CD4-positive, alpha-beta T cell (primary cell): ENCODE measurements at places on chromosomes 12 and 14.

DNA sequence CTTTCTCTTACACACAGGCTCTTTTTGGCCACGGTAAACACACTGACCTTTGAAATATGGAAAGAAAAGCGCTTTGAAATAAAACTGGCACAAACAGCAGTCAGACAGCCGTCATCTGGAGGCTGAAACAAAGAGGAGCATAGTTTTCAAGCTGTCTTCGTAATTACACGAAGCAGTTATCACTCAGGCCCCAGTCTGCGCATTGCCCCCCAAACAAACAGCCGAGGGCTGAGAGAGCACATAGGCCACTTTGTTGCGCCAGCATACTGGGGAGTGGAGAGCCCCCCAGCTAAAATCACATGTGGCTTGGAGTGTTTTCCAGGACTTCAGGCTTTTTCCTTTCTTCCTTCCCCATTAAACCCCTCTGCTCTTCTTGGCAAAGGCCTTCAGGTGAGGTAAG lies 142.9 kb upstream of the BTG1 start:
- no peak for DNase-seq

- no peak for DNase-seq
Measured at GRCh38 chr14:55454264-55455002, 14.0 kb upstream of the TBPL2 start.

DNA sequence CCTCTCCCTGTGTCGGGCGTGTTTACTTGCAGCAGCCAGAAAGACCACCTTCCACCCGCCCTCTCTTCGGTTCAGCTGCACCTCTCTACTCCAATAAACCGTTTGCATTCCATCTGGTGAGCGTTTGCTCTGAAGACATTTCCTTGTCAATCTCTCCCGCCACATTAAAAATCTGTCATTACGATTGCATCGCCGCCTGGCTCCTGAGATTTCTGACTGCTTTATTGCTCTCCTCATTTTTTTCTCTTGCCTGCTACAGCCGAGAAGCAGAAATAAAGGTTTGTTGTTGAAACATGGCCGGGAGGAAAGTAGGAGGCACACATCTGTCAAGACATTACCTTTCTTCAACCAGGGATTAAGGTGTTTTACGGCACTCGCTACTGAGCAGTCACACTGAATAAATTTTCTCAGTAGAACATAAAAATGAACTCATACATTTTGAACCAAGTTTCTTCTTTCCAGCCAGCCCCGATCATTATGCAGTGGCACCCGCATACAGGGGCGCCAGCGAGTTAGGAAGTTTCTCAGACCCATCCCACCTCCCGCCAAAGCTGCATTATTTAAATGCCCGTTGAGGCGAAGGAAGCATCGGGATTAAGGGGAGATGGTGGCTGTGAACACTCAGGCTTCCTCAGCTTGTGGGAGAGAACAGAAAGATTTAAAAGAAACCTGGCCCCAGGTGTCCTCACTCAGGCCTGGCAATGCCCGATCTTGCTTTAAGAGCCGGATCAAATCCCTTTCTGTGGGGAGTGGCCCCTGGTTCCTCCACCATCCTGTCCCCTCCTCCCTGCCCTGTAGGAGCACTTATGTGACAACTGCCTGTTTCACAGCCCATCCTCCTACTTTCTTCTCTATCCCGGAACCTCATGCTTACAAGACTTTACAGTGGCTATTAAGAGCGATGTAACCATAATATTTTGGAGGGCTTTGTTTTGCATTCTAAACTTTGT lies 1108.9 kb downstream of the BCL11B start:
- DNase-seq = no peak

GRCh38 chr12:82130762-82131161 lies 227.4 kb downstream of the CCDC59 start:
- no peak for DNase-seq

DNA sequence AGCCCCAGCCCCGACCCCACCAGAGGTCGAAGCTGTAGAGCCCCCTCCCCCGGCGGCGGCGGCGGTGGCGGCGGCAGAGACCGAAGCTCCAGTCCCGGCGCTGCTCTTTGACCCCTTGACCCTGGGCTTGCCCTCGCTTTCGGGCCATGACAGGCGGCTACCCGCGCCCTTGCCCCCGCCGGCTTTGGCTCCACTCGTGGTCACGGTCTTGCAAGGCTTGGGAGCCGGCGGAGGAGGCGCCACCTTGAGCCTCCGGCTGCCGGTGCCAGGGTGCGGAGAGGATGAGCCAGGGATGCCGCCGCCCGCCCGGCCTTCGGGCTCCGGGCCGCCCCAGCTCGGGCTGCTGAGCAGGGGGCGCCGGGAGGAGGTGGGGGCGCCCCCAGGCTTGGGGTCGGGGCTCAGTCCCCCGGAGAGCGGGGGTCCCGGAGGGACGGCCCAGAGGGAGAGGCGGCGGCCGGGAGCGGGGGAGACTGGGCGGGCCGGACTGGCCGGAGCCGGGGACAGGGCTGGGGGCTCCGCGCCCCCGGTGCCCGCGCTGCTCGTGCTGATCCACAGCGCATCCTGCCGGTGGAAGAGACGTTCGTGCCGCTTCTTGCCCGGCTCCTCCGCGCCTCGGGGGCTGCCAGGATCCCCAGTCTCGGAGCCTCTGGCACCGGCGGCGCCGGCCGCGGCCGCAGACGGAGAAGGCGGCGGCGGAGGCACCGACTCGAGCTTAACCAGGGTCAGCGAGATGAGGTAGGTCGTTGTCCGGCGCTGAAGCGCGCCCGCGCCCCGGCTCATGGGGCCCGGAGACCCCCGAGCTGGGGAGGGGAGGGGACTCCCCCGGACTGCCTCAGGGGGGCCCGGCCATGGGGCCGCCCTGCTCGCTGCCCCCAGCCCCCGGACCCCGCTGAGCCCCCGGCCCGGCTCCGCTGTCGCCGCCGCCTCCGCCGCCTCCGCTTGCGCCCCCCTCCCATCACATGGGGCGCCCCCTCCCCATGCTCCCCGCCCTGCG lies 778 bp downstream of the AGAP2 start:
- DNase-seq = no peak

GRCh38 chr12:67758521-67758920 lies 110.0 kb downstream of the DYRK2 start:
- no peak for DNase-seq

GRCh38 chr12:9324782-9325181 lies 116.6 kb upstream of the PZP start:
- DNase-seq = no peak
